ENCODE measurements at places on chromosomes 1 and 21.

DNA sequence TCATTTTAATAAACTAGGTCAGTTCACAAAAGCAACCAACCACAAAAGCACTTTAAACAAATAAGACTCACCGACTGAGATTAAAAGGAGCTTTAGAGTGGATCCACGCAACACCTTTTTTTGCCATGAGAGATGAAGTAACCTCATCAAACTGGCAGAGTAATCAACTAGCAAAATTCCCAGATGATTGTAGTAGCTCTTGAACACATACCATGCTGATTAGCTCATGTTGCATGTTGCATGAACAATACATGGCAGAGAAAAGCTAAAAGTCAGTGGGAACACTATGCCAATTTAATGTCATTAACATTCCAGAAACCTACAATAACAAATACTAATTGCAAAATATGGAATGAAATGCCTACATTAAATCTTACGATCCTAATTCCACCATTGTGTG lies 4.1 kb downstream of the WARS2 start:
- DNase-seq, result peak; percentile 83

DNA sequence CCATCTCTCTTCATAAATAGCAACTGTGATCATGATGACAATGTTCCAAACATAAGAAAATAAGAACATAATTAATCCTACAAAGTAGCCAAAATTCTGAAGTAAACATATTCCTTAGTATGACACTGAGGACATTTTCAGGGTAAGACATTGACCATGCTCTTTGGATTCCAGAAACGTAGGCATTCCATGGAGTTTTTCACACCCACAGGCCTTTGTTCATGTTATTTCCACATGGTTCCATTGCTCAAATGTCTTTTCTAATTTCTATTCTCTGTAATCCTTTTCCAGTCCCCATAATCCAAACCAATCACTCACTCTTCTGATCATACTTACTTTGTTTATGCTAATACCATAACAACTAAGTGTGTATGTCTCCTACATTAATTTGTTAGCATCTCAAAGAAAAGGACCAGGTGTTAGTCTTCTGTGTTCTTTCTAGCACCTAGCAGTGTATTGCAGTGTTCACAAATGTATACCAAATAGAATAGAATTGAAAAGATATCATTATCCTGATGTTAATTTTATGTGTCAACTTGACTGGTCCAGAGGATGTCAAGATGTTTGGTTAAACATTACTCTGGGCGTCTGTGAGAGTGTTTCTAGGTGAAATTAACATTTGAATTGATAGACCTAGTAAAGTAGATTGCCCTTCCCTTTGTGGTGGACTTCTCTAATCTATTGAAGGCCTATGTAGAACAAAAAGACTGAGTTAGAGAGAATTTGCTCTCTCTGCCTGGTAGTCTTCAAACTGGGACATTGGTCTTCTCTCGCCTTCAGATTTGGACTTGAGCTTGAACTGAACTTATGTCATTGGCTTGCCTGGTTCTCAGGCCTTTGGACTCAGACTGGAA lies 516.6 kb downstream of the PTPRC start:
- no peak for DNase-seq

DNA sequence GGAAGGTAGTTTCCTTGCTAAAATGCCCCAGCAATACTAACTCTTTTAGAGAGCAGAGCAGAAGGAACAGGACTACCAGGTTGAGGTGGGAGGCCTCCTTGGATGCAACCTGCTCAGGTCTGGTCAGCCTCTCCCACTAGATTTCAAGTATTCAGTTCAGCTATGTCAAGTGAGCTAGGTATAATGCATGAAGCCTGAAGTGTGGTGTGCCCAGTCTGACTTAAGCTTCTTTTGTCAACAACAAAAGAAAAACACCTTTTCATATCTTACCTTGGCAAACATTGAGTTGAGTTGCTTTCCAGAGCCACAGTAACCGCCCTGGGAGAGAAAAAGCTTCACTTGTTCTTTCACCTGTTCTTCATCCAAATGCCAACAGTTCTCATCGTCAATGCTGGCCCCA lies 47.8 kb downstream of the UROD start:
- no peak for DNase-seq

DNA sequence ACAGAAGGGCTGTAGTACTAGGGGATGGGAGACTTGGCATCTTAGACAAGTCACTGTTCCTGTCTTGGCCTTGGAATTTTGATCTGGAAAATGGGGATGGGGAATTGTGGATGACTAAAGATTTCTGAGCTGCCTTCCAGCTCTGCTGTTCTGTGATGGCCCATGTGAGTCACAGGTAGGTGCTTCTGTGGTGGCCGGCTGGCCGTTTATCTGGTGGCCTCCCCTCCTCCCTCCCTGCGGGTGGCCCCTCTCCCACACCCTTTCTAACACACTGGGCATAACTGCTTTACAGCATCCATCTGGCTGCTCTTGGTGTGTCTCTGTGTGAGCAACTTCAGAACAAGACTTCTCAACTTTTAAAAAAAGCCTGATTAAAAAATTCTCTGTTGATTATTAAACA lies 35.9 kb downstream of the KCNA2 start:
- no peak for DNase-seq

DNA sequence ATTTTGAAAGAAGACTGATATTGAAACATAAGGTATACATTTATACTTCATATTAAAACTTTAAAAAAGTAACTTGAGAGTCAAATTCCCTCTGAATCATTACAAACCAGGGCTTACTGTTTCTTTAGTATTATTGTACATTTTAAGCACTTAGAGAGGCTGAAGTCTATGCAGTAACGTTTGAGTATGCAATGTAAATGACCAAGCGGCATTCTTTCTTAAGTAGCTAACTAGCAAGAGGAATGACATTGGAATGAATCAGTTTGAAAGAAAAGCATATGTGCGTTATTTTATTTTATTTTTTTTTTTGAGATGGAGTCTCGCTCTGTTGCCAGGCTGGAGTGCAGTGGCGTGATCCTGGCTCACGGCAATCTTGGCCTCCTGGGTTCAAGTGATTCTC lies 24.3 kb downstream of the WNT2B start:
- no peak for DNase-seq

GRCh38 chr1:2803931-2804627 lies 2.6 kb upstream of the TTC34 start:
- no peak for DNase-seq

DNA sequence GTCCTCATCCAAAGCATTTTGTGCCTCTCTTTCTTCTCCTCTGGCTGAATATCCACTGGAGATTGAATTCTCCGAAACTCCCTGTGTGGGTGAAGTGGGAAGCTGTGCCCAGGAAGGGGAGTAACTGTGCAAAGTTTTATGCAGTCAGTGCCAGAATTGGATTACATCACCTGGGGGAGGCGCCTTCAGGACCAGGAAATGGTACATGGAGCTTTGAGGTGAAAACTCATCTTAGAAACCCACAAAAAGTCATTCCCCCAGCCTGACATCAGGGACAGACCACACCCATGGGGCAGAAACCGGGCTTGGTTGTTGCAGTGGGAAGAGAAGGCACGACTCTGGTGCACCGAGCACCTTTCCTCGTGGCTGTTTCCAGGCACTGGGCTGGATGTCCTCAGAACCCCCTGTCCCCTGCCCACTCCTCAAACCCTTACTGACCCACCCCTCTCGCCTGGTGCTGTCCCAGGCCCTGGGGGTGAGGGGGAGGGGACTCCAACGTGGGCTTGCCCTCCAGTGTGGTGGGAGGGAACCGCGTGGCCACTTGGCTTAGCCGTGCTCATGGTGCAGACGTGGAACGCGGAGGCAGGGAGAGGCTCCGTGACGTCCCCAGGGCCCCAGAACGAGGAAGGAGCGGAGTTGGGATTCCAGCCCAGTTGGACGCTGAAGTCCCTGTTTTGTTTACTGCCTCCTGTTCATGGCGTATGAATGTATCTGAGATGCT lies 15.7 kb downstream of the TFF3 start:
- DNase-seq, result no peak

- no peak for DNase-seq
Observed at GRCh38 chr1:119593805-119594204, 54.3 kb downstream of the ZNF697 start.

GRCh38 chr1:197285526-197286205 lies 17.6 kb downstream of the CRB1 start:
- DNase-seq, result no peak

GRCh38 chr1:64062941-64063581 lies 140.4 kb upstream of the UBE2U start:
- no peak for DNase-seq

DNA sequence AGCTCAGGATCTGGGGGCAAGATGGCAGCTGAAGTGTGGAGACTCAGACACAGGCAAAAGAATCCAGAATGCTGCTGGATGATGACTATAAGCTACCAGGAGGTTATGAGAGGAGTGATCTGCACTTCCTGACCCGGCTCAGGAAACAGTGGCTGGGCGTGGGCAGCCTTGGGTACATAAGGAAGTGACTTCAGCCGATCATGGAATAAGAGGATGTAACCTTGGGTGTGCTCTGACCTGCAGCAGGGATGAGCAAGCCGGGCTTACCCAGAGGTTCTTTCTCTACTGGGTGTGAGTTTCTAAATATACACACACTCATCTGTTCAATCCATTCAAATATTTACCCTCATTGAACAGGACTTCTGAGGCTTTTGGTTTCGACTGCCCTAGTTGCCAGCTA lies 62.7 kb downstream of the CD34 start:
- DNase-seq, result no peak

- no peak for DNase-seq
Observed at GRCh38 chr1:34266127-34266951, 89.6 kb downstream of the C1orf94 start.

- DNase-seq, result no peak
Observed at GRCh38 chr1:36176106-36176949, 20.4 kb downstream of the MAP7D1 start.
